ENCODE measurements at places on chromosomes 3 and 15.

GRCh38 chr3:107345822-107346405 is 31.3 kb upstream of the CCDC54 start:
- no peak for DNase-seq

DNA sequence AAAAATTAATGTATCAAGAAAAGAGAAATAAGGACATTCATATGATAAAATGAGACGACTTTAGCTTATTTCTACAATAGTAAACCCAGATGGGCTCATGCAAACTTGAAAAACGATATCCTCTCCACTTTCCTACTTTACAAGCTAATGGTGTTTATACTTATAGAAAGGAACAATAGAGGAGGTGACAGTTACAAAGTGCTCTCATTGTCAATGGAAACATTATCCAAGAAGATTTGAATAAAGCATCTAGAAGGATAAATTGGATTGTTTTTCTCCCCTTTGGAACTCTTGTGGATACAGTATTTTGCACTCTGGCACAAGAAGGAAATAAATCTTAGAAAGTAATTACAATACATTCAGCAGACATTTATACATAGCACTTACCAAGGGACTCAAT is 20.2 kb upstream of the CCDC66 start:
- no peak for DNase-seq

GRCh38 chr3:60970850-60971249 is 280.4 kb downstream of the FHIT start:
- no peak for DNase-seq

GRCh38 chr15:48373821-48374451 is 42.7 kb downstream of the DUT start:
- DNase-seq: no peak

DNA sequence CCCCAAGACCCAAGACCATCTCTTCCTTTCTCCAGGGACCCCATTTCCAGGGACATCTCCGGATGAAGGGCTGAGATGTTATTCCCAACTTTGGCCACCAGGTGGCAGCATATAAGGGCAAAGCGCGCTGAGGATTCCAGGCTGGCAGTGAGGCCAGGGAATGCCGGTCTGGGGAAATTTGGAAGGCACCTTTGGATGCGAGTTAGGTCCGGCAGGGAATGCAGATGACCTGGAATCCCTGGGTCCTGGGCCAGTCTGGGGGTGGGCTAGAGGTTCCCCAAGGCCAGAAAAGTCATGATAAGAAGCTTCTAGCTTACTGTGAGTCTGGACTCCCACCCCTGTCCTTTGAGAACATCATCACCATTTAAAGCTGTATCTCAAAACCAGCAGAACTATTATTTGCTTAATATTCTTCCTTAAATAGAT is 1.6 kb upstream of the CHST13 start:
- DNase-seq: no peak

DNA sequence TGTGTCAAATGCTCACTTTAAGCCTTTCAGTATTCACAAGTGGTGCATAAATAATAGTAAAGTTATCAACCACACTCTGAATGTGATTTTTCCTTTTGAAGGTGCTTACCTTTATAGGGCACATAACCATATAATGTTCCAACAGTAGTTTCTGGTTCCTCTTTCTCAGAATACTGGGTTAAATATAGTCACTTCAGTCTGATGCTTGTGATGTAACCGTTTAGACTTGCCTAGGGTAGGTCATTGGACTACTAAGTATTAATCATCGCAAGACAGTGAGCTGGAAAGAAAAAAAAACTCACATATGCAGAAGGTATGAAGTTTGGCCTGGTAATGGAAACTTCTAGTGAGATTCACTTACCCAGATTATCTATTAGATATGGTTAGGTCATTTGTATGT is 1.9 kb downstream of the KBTBD8 start:
- no peak for DNase-seq

DNA sequence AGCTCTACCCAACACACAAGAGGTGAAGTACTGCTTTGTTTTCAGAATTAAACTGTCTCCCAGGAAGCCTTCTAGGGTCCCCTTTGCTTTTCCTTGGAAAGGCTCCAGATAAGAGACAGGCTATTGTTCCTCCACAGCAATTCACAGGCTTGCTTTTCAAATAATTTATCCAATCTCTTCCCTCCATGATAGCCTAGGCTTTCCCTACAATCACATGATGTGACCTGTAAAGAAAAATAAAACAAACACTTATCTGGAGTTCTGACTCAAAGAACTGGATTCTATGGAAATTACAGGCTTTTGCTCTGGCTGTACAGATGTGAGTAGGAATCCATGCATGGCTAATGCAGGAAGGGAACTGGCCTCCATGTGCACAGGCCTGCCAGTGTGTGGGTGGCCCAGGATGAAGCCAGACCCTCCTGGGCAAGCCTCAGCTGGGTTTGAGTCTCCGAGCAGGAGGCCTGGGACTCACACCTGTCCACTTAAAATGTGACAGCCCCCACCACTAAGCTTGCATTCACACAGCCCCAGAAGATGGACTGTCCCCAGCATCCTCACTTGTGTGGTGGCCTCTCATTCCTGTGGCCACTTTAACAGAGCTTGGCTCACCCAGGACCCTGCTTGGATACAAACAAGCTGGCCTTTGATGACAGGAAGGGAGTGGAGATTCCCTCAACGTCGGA is 75.8 kb upstream of the LEKR1 start:
- no peak for DNase-seq

GRCh38 chr3:55074796-55075195 is 146.9 kb upstream of the LRTM1 start:
- no peak for DNase-seq

DNA sequence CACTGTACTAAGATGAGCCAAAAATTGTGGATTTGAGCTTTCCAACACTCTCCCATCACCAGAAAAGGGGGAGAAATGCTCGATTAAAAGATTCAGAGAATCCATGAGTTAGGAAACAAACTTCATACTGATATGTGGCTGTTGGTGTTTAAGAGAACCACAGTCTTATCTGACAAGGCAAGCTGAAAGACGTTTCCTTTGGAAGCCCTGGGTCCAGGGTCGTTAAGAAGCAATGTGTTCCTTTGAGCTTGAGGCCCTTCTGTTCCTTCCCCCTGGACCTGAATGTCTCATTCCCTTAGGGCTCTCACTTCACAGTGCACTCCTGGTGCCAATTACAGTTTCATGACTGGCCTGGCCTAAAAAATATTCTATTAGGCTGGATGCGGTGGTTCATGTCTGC is 524.8 kb upstream of the PPP2R3A start:
- no peak for DNase-seq

DNA sequence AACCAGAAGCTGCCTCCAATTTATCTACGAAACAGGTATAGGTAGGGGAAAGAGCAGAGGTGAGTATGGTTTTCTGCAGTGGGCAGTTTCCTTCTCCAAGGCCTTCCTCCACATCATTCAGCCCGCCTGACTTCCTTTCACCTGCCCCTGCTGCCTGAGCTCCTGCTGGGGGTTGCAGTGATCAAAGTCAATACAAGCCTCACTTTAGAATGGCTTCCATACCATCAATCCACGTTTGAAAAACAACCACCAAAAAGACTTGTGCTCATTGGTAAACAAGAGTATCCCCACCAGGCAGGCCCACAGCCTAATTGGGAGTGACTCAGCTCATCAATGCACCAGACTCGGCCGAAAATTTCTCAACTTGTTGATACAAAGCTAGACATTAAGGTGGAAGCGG is 159.9 kb downstream of the MAGI1 start:
- DNase-seq: no peak

DNA sequence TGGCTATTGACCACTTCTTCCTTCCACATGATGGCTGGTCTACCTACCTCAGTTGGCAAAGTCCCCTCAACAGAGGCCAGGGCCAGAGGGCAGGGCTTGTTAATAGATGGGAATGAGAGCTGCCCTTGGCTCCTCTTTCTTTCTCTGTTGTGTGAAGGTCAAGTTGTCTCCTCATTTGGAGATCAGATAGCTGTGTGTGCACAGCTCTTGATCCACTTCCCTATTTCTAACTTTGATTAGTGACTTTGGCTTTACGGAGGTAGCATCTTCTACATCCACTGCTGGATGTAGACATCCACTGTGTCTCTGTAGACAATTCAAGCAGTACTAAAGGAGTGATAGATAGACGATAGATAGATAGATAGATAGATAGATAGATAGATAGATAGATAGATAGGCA is 270.8 kb upstream of the LRRFIP2 start:
- DNase-seq: no peak

DNA sequence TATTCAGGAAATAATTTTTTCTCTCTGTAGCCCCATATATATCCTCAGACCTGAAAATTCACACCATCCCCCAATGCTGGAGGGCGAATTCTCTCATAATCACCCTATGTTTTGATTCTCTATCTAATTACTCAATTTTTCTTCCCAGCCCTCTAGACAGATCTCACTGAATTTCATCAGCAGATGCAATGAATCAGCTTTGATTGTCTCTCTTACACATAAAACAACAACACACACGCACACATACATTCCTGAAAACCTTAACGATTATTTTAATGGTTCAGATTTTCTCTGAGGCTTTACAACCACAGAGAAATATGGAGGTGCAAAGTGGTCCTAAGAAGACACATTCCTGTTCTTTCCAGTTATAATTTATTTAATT is 11.1 kb downstream of the RBMS3 start:
- DNase-seq: no peak

DNA sequence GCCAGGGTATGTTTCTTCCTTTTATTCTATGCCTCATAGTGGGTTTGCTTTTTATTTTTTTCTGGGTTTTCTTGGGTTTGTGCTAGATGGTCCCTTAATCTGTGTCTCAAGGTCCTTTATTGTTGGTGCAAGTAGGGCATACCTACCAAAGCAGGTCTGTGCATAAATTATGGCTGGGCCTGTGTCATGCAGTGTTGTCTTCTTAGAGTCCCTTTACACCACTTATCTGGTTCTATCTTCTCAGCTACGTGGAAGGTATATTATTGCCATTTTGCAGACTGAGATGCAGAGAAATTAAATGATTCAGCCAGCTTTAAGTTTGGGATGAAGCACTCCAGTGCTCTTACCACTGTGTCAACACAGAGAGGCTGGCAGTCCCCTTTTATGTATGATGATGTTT is 293.5 kb upstream of the SOX2 start:
- no peak for DNase-seq

GRCh38 chr3:64131725-64132469 is 93.4 kb downstream of the PRICKLE2 start:
- no peak for DNase-seq

GRCh38 chr15:46701896-46702295 is 1015.4 kb upstream of the SEMA6D start:
- no peak for DNase-seq

- no peak for DNase-seq
Observed at GRCh38 chr3:55824406-55824805, 337.3 kb upstream of the WNT5A start.

- DNase-seq: no peak
Observed at GRCh38 chr15:58459560-58459959, 27.8 kb downstream of the LIPC start.

DNA sequence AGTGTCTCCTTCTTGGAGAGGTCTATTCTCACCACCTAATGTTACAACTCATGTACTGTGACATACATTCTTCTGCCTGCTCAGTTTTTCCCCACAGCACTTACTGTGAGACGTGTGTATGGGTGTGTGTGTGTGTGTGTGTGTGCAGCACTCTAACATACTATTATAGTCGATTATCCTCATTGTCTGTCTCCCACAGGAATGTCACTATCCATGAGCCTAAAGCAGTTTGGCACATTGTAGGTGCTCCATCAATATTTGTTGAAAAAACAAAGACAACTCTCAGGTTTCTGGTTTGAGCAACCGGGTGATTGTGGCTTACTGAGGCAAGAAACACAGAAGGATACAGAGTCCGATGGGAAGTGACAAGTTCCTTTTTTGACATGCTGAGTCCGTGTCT is 8.6 kb upstream of the ZNF148 start:
- DNase-seq: no peak

DNA sequence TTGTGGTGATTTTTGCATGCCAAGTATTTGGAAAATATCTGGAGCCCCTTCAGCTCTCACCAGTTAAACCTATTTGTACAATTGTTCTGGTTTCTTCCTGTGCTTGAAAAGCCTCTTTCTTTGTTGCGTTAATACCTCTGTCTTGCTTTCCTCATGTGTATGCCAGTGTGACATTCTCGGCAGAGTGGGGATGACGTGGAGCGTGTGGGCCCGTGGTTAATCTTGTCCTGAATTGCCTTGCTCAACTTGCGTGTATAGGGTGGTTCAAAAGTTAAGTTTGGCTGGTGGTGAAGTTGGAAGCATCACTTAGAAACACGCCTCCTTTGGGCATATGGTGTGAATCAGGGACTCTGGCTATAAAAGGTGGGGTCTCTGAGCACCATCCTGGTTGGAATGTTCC is 67.1 kb downstream of the IGF1R start:
- no peak for DNase-seq

GRCh38 chr15:74243431-74243830 is 7.3 kb downstream of the CCDC33 start:
- no peak for DNase-seq

DNA sequence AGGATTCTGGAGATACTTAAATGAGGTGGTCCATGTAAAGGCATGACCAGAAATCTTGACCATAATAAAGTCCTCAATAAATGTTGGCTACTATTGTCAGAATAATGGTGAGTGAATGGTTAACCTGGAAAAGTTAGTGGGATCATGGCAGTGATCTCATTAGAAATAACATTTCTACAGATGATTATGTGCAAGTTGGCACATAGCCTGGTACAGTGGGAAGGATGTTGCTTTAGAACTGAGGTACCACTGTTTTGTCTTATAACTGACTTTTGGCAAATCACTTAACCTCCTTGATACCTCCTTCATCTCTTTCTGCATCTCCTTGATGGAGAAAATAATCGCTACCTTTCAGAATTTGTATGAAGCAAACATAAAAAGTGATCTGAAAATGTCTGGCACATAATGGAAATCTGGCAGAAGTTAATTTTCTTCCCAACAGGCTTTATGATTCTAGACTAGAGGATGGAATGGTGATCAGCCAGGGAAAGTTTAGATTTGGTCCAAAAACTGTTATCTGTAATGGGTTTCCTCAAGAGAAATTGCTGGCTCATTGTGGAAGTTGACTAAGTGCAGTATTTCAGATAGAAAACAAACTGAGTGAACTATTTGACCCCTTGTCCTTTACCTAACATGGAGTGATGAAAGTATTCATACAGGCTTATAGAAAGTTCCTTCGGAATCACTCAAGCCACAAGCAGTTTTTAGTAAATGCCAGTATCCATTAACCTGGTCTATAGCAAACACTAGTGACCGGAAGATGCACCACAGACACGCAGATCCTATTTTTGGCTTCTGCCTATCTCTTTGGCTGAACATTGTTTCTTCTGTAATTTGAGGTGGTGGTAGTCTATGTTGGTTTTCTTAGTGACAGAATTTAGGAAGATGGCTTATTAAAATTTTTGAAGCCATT is 449.6 kb upstream of the TGFBR2 start:
- no peak for DNase-seq

DNA sequence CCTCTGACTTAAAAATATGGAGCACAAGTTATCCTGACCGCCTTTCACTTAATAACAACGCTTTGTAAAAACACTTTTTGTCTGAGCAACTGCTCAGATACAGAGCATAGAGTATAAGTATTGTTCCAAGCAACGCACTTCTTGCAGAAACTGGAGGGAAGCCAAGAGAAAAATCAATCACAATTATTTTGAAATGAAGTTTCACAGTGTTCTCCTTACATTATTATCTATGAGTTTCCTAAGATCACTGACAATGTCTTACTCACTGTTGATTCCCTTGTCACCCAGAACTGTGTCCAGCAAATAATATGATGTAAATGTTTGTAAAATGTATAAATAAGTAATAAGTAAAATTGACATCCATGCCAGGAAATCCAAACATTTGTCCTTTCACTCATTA is 184.6 kb upstream of the GPR149 start:
- DNase-seq: no peak

Measured in stimulated activated CD4-positive, alpha-beta T cell treated with anti-CD3 and anti-CD28 coated beads, Interleukin-12 subunit alpha, Interleukin-12 subunit beta, amount 100 ng/mL, for 24 hours (primary cell).